ENCODE measurements at places on chromosomes 12 and 14.

DNA sequence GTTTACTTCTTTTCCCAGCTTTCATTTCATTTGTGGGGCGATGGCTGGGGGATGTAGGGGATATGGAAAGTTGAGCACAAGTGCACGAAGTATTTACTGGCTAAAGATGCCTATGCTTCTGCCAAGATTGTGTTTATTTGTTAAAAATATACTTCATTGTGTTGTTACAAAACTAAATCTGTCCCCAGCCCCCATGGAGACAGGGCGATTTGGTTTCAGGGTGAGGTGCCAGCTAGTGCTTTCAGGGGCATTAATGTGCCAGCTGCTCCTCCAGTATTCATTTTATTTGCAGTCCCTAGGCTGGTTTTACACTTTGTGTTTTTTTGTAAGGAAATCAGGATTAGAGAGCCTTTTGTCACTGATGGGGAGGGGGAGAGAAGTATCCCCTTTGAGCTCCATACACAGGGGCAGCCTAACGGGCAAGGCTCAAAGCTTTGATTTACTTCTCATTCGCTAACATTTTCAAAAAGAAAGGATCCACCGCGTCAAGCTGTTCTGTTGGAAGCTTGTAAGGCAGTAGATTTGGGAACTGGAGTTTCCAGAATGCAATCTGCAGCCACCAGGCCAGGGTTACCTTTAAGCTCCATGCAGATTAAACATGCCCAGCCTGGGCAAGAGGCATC lies 198.7 kb upstream of the PLEKHG7 start:
- DNase-seq, result no peak

GRCh38 chr12:108802101-108802961 lies 55.1 kb downstream of the SSH1 start:
- DNase-seq, result no peak

DNA sequence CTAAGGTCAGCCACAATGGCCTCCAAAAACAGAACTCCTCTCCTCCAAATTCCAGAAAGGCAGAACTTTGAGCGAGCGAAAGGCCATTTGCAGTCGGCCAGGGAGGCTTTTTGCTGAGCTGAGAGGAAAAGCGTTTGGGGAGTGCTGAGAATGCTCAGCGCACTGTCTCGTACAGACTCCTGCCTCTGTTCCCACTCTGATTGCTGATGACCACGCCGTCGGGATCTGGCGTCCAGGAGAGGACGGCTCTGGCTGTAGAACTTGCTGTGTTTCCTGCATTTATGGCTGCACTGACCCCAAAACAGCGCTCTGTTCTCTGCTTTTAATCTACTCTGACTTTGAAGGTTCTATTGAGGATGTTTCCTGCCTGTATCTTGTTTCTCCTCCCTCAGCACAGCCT lies 82.4 kb upstream of the WSCD2 start:
- no peak for DNase-seq

DNA sequence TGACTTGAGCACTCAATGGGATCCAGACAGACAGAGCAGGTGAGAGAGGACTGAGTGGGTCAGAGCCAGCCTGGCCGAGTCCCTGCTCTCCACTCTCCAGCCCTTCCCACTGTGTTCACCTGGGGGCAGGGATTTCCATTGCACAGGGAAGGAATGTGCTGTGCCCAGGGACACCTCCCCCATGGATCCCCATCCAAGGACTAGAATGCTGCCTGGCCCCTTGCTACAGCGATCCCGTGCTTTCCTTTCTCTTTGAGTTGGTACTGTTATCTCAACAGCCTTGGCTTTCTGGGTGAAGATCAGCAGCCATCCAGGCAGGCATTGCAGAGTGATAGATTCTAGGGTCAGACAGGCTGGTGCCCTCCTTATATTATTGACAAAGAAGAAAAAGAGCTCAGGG lies 60.3 kb upstream of the DLK1 start:
- DNase-seq, result no peak

DNA sequence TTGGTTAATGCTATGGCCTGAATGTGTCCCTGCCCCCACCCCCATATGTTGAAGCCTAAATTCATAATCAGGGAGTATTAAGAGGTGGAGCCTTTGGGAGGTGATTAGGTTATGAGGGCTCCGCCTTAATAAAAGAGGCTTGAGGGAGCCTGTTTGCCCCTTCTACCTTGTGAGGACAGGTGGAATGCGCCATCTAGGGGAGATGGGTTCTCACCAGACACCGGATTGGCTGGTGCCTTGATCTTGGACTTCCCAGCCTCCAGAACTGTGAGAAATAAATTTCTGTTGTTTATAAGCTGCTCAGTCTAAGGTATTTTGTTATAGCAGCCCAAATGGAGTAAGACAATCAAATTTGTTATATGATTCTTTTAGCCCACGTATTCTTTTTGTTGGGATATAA lies 148.3 kb downstream of the PTCSC3 start:
- no peak for DNase-seq

GRCh38 chr14:104888489-104889374 lies 23.7 kb downstream of the CEP170B start:
- no peak for DNase-seq

- DNase-seq, result no peak
Observed at GRCh38 chr12:16607906-16608775, 2.2 kb upstream of the LMO3 start.

DNA sequence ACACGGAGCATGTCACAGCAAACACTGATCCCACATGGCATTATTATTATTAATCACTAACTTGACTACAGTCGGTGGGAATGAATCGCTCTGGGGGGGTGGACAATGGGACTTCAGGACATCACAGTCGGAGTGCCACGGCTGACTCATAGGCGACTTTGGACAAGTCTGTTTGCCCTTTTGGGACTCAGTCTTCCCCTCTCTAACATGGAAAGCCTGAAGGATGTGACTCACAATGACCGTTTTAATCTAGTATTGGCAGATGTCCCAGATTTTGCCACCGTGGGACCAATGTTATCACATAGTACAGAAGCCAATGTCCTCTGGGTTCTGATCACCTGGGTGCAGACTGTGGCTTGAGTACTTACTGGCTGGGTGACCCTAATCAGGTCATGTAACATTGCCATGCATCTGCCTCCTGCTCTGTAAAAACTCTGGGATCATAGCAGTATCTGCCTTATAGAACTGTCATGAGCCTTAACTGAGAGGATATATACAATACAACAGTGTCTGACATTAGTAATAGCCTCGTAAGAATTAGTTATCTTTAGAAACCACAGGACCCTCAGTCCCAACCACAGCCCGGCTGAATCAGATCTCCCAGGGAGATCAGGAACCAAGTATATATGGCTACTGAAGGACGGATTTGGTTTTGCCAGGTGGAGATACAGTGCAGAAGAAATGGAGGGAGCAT lies 362.6 kb downstream of the BCL11B start:
- DNase-seq, result no peak

GRCh38 chr14:39430762-39431415 lies 1.3 kb downstream of the FBXO33 start:
- no peak for DNase-seq

- DNase-seq, result no peak
Observed at GRCh38 chr12:125218952-125219351, 153.7 kb downstream of the AACS start.

DNA sequence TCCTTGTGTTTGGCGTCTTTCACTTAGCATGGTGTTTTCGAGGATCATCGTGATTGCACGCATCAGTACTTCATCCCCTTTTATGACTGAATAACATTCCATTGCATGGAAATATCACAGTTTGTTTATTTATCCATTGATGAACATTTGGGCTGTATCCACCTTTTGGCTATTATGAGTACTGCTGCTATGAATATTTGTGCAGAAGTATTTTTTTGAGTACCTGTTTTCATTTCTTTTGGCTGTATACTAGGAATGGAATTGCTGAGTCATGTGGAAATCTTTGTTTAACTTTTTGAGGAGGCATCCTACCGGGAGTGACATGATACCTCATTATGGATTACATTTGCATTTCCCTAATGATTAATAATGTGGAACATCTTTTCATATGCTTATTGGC lies 66.4 kb downstream of the WNK1 start:
- DNase-seq, result no peak

DNA sequence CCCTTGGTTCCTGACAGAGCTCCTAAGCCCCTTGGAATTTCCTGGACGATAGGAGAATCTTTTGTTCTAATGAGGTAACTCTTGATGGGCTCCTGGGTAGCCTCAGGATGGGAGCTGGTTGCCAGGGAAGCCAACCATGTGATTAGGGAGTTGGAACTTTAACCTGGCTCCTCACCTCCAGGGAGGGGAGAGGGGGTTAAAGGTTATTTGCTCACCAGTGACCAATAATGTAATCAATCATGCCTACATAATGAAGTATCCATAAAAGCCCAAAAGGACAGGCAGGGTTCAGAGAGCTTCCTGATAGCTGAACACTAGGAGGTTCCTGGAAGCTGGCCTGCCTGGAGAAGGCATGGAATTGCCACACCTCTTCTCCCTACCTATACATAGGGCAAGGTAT lies 6.2 kb upstream of the CNOT2 start:
- no peak for DNase-seq

DNA sequence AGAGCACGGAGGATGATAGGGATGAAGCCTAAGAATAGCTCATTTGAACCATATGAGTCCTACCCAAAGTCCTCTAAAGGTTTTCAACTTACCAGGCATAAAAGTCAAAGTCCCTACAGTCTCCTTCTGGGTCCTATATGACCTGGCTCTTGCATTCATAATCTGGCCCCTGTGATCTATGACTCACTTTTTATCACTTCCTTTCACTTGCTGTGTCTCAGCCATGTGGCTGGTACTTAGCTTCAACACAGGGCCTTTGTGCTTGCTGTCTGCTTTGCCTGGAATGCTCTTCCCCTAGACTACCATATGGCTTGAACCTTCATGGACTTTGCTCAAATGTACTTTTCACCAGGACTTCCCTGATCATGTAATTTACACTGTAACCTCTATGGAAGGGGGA lies 137.6 kb upstream of the TMTC1 start:
- DNase-seq, result no peak

DNA sequence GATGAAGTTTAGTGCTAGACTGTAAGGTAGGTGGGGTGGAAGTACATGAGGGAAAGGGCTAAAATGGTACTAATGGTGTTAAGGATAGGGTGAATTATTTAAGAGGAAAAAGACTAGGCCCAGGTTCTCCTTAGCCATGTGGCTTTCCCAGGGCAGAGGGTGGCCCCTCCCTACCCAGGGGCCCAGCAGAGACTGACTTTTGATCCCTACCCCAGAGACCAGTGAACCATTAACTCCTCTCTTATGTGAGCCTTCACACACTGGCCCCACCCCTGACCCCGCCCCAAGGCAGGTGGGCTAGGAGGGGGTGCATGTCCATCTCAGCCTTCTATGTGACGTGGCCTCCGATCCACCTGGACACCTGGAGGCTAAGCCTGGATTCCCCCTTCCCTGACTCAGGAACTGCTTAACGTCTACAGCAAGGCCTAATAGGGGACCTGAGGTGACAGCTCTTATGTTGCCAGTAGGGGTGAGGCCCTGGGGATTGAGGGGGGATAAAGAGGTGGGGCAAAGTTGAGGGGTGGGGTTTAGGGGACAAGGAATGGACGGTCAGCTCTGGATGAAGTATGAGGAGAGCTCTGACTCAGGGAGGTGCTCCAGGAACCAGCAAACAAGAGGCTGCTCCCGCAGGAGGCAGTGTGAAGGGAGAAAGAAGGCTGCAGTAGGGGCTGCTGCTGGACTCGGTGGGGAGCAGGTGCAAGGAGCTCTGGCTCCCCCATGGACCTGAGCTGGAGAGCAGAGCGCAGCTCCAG lies 757 bp downstream of the SLC39A5 start:
- DNase-seq, result no peak

Measured in central memory CD4-positive, alpha-beta T cell (primary cell).